Activated CD4-positive, alpha-beta T cell treated with anti-CD3 and anti-CD28 coated beads for 36 hours (primary cell): ENCODE measurements at places on chromosomes 2 and 18. TPM values are rescaled to one million over a fixed set of nuclear protein-coding genes. Genes with fewer than 3 reads are reported as not detected.

GRCh38 chr2:205077159-205077558, 531.9 kb downstream of the PARD3B start:
- peaks cover 5% of the 10 kb centered on the region for H3K36me3 ChIP-seq
- H3K4me3 ChIP-seq = peak overlapping the region; percentile 19
- H3K27me3 ChIP-seq = no peaks in the 10 kb centered on the region
- peaks cover 41% of the 10 kb centered on the region for H3K4me1 ChIP-seq
- no peak for DNase-seq

- no peaks in the 10 kb centered on the region for H3K36me3 ChIP-seq
- H3K27me3 ChIP-seq = peaks cover 2% of the 10 kb centered on the region
- H3K27ac ChIP-seq = no peak overlapping the region
- H3K4me3 ChIP-seq = no peak overlapping the region
- no peaks in the 10 kb centered on the region for H3K4me1 ChIP-seq
Observed at GRCh38 chr2:18047213-18047611, 168.7 kb downstream of the KCNS3 start.

GYPC gene
- total RNA-seq = 187 TPM

GRCh38 chr2:239171643-239172042, 229.2 kb downstream of the HDAC4 start:
- H3K4me3 ChIP-seq = no peak overlapping the region
- DNase-seq = no peak
- peaks cover 4% of the 10 kb centered on the region for H3K4me1 ChIP-seq
- no peaks in the 10 kb centered on the region for H3K27me3 ChIP-seq
- H3K27ac ChIP-seq = no peak overlapping the region
- H3K36me3 ChIP-seq = peaks cover 60% of the 10 kb centered on the region

DNA sequence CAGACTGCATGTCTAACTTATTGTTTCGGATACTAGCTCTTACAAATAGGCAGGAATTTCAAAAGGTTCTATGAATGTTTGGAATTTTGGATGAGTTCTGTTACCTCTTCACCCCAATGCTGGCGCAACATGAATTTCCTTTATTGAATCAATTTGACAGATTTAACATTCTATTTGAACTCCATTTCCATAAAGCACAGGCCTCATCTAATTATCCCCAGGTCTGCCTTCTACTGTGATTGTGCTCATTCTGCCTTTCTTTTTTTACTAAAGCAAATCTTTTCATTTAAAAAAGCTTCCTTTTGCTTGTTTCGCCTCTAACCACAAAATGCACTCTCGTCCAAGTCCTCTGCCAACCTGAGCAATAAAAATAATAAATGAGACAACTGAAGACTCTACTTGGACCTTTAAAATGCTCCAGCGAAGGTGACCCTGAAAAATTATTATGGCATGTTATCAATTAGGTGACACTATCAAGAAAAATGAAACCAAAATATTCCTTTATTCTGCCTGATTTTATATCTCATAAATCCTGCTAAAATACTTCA, 922.9 kb upstream of the FSHR start:
- H3K27me3 ChIP-seq = no peaks in the 10 kb centered on the region
- no peak for DNase-seq
- no peaks in the 10 kb centered on the region for H3K4me1 ChIP-seq
- no peak overlapping the region for H3K4me3 ChIP-seq

DNA sequence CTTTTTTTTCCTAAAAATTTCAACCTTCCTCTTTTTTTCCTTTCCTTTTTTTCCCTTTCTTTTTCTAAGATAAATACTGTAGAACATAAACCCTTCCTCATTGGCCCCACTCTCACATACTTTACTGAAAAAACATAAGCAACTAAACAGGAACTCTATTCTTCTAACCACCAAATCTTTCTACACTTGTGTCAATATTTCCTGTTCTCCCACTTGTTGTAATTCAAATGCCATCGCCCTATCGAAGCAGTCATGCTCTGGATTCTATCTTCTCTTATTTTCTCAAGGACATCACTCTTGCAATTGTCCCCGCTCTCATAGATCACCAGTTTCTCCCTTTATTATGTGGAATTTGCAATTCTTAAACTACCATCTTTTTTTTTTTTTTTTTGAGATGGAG, 20.2 kb upstream of the SSB start:
- H3K27ac ChIP-seq = no peak overlapping the region
- no peak for DNase-seq
- no peak overlapping the region for H3K4me3 ChIP-seq
- H3K4me1 ChIP-seq = no peaks in the 10 kb centered on the region
- peaks cover 2% of the 10 kb centered on the region for H3K27me3 ChIP-seq

EVA1A gene
- total RNA-seq = not detected

ST8SIA5 gene
- total RNA-seq = not detected

DNA sequence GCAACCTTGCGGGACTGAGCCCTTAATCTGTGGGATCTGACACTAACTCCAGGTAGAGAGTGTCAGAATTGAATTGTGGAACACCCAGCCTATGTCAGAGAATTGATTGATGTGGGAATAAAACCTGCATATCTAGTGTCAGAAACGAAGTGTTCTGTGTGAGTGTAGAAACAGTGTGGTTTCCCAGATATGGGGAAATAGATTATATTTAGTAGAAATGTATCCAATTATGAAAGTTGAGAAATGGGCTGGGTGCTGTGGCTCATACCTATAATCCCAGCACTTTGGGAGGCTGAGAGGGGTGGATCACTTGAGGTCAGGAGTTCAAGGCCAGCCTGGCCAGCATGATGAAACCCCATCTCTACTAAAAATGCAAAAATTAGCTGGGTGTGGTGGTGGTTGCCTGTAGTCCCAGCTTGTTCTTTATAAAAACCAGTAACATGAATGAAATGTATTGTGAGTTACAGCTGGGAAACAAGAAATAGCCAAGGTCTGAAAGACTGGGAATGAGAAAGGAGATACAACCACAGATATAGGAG, 4.3 kb upstream of the TP53I3 start:
- peaks cover 8% of the 10 kb centered on the region for H3K4me1 ChIP-seq
- no peaks in the 10 kb centered on the region for H3K27me3 ChIP-seq
- H3K27ac ChIP-seq = no peak overlapping the region
- peaks cover 9% of the 10 kb centered on the region for H3K36me3 ChIP-seq
- no peak for DNase-seq

DNA sequence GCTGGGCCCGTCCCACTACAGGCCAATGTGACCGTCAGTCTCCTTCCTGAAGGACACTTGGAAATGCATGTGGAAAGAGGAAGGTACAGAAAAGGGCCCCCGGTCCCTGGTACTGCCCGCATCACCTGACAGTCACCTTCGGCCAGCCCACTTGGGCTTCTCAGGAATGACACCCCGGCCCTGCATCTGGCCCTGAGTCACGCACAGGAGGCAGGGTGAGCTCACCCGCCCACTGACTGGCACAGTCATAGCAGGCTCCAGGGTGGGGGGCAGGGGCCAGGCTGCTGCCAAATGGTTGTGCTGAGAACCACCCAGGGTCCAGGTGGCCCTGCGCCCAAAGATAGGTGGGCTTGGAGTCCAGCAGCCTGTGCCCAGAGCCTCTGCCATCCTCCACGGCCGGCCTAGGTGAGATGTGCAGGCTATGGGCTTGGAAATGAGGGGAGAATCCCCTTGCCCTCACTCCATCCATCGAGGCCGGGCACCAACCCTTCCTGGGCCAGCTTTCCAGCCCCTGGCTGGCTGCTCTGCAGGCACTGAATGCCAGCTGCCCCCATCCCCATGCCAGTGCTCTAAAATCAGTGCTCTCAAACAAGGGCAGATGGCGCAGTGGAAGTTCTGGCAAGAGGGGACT, 14.1 kb downstream of the EMX1 start:
- no peak overlapping the region for H3K4me3 ChIP-seq
- H3K4me1 ChIP-seq = no peaks in the 10 kb centered on the region
- peaks cover 6% of the 10 kb centered on the region for H3K27me3 ChIP-seq

GRCh38 chr2:182330451-182331305, 96.2 kb downstream of the PDE1A start:
- H3K4me3 ChIP-seq = no peak overlapping the region
- H3K27me3 ChIP-seq = no peaks in the 10 kb centered on the region
- DNase-seq = no peak
- no peaks in the 10 kb centered on the region for H3K36me3 ChIP-seq

- no peak overlapping the region for H3K27ac ChIP-seq
- H3K4me3 ChIP-seq = no peak overlapping the region
- DNase-seq = no peak
- no peaks in the 10 kb centered on the region for H3K36me3 ChIP-seq
Observed at GRCh38 chr2:205556357-205556756, 125.9 kb upstream of the NRP2 start.

ZAP70 gene
- 153 TPM for total RNA-seq

- no peak for DNase-seq
- no peak overlapping the region for H3K4me3 ChIP-seq
- H3K36me3 ChIP-seq = peaks cover 32% of the 10 kb centered on the region
- no peaks in the 10 kb centered on the region for H3K27me3 ChIP-seq
Observed at GRCh38 chr2:58055033-58055786, 8.6 kb downstream of the VRK2 start.

GRCh38 chr2:224017957-224018356, 21.1 kb downstream of the SERPINE2 start:
- H3K27ac ChIP-seq = no peak overlapping the region
- H3K27me3 ChIP-seq = no peaks in the 10 kb centered on the region
- no peak overlapping the region for H3K4me3 ChIP-seq
- H3K4me1 ChIP-seq = peaks cover 28% of the 10 kb centered on the region
- H3K36me3 ChIP-seq = peaks cover 8% of the 10 kb centered on the region

DNA sequence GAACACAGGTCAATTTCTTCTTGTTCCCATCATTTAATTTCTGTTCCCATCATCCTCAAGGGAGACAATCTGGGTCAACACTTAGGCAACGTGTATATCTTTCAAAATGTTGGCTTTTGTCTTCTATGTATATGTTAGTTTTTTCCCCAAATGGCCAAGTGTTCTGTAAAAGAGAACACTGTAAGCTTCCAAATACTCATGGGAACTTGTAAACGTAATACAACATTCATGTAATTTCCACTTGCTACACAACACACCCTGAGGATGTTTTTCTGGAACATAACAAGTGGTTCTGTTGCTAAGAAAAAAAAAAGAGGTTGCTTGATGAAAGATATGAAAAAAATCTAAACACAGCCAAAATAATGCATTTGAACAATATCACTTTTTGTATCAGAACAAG, 149.1 kb downstream of the ATAD2B start:
- no peaks in the 10 kb centered on the region for H3K4me1 ChIP-seq
- no peak overlapping the region for H3K4me3 ChIP-seq
- H3K27me3 ChIP-seq = no peaks in the 10 kb centered on the region

GRCh38 chr2:111659361-111660333, 224.3 kb downstream of the ANAPC1 start:
- no peak for DNase-seq
- H3K27ac ChIP-seq = no peak overlapping the region
- H3K4me1 ChIP-seq = peaks cover 10% of the 10 kb centered on the region
- H3K36me3 ChIP-seq = no peaks in the 10 kb centered on the region
- no peak overlapping the region for H3K4me3 ChIP-seq
- H3K27me3 ChIP-seq = peaks cover 16% of the 10 kb centered on the region

NDUFAF7 gene
- 20.8 TPM for total RNA-seq

GRCh38 chr2:158931572-158931971, 36.9 kb upstream of the TANC1 start:
- no peak overlapping the region for H3K27ac ChIP-seq
- peaks cover 3% of the 10 kb centered on the region for H3K27me3 ChIP-seq
- no peak overlapping the region for H3K4me3 ChIP-seq

GRCh38 chr2:175414882-175415487, 233.5 kb upstream of the ATP5MC3 start:
- peak; percentile 35 for DNase-seq
- H3K4me1 ChIP-seq = no peaks in the 10 kb centered on the region
- H3K27me3 ChIP-seq = peaks cover 8% of the 10 kb centered on the region
- no peak overlapping the region for H3K27ac ChIP-seq
- no peak overlapping the region for H3K4me3 ChIP-seq

GRCh38 chr2:174682007-174682577, 82.2 kb downstream of the CHRNA1 start:
- H3K4me1 ChIP-seq = peaks cover 54% of the 10 kb centered on the region
- peak overlapping the region; percentile 56 for H3K27ac ChIP-seq
- H3K27me3 ChIP-seq = no peaks in the 10 kb centered on the region
- peak; percentile 51 for DNase-seq
- H3K36me3 ChIP-seq = peaks cover 5% of the 10 kb centered on the region

PIEZO2 gene
- total RNA-seq = not detected

GRCh38 chr2:9303528-9304225, 97.1 kb downstream of the ASAP2 start:
- H3K27ac ChIP-seq = no peak overlapping the region
- DNase-seq = no peak
- no peaks in the 10 kb centered on the region for H3K4me1 ChIP-seq
- H3K4me3 ChIP-seq = no peak overlapping the region
- no peaks in the 10 kb centered on the region for H3K36me3 ChIP-seq

BMPR2 gene
- 10.8 TPM for total RNA-seq
